ENCODE measurements at places on chromosomes 11 and 22. TPM values are rescaled to one million over a fixed set of nuclear protein-coding genes. Genes with fewer than 3 reads are reported as not detected.

DNA sequence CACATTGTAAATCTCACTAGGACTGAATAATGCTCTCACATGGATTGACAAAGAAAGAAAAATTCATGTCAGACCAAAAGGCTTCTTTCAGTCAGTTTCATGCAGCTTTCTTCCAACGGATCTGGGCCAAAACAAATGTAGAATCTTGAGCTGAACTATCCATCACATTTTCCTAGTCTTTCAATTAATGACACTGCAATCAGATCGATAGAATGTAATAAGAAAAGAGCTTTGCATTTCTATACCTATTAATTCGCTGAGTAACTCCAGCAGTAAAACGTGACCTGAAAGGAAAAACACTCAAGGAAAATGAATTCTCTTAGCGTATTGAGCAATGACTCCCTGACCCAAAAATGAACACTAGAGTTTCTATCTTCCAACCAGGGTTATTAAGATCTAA is 194.8 kb upstream of the BLID start:
- H3K4me3 ChIP-seq = no peak overlapping the region
- H3K4me1 ChIP-seq = no peaks in the 10 kb centered on the region
- DNase-seq = no peak
- H3K27me3 ChIP-seq = peaks cover 5% of the 10 kb centered on the region
- no peaks in the 10 kb centered on the region for H3K36me3 ChIP-seq

Gene UPB1
- total RNA-seq = 0.28 TPM

Gene PHLDB1
- 1.7 TPM for total RNA-seq

DNA sequence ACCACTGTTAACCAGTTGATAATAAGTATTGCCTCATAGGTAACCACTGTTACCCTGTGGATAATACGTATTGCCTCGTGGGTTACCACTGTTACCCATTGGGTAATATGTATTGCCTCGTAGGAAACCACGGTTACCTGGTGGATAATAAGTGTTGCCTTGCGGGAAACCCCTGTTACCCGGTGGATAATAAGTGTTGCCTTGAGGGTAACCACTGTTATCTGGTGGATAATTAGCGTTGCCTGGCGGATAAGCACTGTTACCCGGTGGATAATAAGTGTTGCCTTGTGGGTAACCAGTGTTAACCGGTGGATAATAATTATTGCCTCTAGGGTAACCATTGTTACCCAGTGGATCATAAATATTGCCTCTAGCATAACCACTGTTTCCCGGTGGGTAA is 27.3 kb upstream of the NXPE4 start:
- no peak overlapping the region for H3K27ac ChIP-seq
- H3K36me3 ChIP-seq = no peaks in the 10 kb centered on the region
- H3K4me1 ChIP-seq = no peaks in the 10 kb centered on the region
- H3K4me3 ChIP-seq = no peak overlapping the region
- no peaks in the 10 kb centered on the region for H3K27me3 ChIP-seq
- no peak for DNase-seq

DNA sequence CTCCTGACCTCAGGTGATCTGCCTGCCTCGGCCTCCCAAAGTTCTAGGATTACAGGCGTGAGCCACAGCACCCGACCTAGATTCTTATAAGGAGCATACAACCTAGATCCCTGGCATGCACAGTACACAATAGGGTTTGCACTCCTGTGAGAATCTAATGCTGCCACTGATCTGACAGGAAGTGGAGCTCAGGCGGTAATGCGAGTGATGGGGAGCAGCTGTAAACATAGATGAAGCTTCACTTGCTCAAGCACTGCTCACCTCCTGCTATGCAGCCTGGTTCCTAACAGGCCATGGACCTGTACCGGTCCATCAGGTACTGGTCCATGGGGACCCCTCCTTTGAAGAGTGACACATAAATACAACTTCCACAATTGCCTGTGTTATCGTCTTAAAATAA is 44.8 kb upstream of the EIF3M start:
- H3K36me3 ChIP-seq = no peaks in the 10 kb centered on the region
- H3K4me1 ChIP-seq = no peaks in the 10 kb centered on the region
- no peak overlapping the region for H3K4me3 ChIP-seq
- peaks cover 4% of the 10 kb centered on the region for H3K27me3 ChIP-seq
- H3K27ac ChIP-seq = no peak overlapping the region
- no peak for DNase-seq

GRCh38 chr11:2381494-2382128 is 4.5 kb downstream of the CD81 start:
- no peak overlapping the region for H3K27ac ChIP-seq
- DNase-seq = no peak
- H3K4me1 ChIP-seq = peaks cover 56% of the 10 kb centered on the region

Gene OR8A1
- total RNA-seq = not detected

Gene SLC5A12
- total RNA-seq = not detected

- DNase-seq = no peak
- no peak overlapping the region for H3K4me3 ChIP-seq
- H3K36me3 ChIP-seq = no peaks in the 10 kb centered on the region
- H3K4me1 ChIP-seq = no peaks in the 10 kb centered on the region
Observed at GRCh38 chr11:132300283-132300682, 929.9 kb downstream of the NTM start.

Gene CASP1
- total RNA-seq = 33.4 TPM

DNA sequence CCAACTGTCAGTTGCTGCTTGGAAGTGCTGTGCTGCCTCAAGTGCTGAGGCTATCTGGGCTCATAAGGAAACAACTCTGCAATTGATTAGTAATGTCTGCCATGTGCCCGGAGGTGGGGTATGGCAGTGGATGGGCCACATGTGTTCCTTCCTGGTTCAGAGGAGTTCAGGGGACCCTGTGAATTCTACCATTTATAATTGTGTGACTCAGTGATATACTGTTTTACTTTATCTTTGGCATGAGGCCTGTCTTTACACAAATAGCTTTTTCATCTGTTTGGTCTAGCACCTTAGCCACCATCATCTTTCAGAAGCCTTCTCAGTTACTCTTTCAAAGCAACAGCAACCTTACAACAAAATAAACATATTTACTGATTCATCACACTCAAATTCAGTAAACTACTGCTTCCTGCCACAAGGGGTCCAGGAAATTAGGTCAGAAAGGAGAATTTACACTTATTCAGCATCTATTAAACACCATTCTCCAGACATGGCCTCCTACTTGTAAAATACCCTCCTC is 20.9 kb downstream of the DKK3 start:
- peak; percentile 17 for DNase-seq
- H3K4me1 ChIP-seq = peaks cover 6% of the 10 kb centered on the region
- no peaks in the 10 kb centered on the region for H3K36me3 ChIP-seq

- no peak overlapping the region for H3K4me3 ChIP-seq
- H3K27me3 ChIP-seq = no peaks in the 10 kb centered on the region
- DNase-seq = no peak
- no peak overlapping the region for H3K27ac ChIP-seq
- H3K36me3 ChIP-seq = no peaks in the 10 kb centered on the region
Observed at GRCh38 chr22:39601180-39601535, 30.6 kb downstream of the CACNA1I start.

Gene RGL4
- 13.5 TPM for total RNA-seq

Gene NLRP6
- total RNA-seq = 0.57 TPM

Gene ARHGAP8
- 3.4 TPM for total RNA-seq

DNA sequence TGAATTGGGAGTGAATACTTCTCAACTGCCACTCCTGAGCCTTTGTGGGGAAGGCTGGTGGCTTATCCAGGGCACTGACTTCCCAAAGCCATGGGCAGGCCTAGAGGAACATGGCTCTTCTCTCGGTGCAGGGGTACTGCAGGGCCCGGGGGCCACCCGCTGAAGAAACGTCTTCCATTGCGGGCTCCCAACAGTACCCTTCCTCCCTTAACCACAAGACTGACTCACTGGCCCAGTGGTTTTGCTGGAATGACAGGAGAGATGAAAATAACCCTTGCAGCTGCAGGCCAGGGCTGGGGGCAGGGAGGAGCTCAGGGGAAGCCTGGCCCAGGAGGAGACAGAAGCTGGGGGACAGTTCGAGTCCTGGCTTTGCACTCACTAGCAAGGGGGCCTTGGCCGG is 13.5 kb downstream of the TXN2 start:
- no peaks in the 10 kb centered on the region for H3K27me3 ChIP-seq
- peaks cover 29% of the 10 kb centered on the region for H3K4me1 ChIP-seq
- H3K27ac ChIP-seq = no peak overlapping the region
- H3K4me3 ChIP-seq = no peak overlapping the region
- peak; percentile 47 for DNase-seq

- DNase-seq = no peak
- no peak overlapping the region for H3K27ac ChIP-seq
- H3K4me1 ChIP-seq = peaks cover 2% of the 10 kb centered on the region
- no peak overlapping the region for H3K4me3 ChIP-seq
Observed at GRCh38 chr22:17896586-17896985, 122.3 kb upstream of the BID start.
